ENCODE measurements at places on chromosomes 13 and 19. TPM values are rescaled to one million over a fixed set of nuclear protein-coding genes. Genes with fewer than 3 reads are reported as not detected.

GRCh38 chr13:45849408-45849807 is 2.1 kb downstream of the SIAH3 start:
- DNase-seq: no peak

GRCh38 chr19:32339988-32340874 is 5.2 kb upstream of the ZNF507 start:
- no peak for DNase-seq

DNA sequence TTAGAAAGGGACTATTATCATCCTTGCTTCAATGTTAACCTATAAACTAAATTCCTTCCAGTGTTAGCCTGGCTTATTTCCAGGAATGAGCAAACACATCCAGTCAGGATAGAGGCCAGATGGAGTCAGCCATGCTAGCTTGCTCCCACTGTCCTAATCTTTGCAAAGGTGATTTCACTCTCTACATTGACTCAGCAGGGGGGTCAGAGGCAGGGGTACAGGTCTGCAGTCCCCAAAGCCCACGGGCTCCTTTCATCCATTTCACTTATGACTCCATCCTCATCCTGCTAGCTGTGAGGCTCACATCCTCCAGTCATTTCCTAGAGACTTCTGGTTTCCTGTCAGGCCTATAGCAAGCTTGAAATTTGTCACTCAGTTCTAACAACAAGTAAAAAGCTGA is 63.4 kb upstream of the CEACAM8 start:
- DNase-seq: no peak

DNA sequence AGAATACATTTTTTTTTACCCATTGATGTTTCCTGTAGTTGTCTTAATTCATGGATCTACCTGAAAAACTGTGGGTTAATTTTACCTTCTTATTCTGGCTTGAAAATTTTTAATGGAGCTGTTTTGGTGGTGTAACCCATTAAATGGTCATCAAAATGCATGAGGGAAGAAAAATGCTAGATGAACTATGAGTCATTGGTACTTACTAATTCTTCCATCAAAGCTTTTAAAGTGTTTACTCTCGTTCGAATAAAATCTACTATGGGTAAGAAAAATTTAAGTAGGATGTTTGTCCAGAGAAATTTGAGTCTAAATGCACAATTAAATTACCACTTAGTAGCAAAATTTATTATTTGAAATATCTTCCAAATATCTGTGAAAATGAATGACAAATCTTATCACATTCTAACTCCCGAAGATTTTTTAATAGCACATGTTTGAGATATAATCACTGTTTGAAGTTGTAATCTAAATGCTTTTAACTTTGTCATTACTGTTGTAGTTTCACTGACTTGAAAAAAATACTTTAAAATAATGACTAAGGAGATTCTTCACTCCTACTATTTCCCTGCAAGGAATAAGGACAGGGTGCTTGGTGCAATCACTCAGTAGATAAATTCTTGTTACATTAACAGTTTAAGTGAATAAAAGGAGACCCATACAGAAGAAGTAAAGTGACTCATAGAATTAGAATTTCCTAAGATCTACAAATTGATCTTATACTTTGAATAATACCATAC is 437.7 kb downstream of the IRS2 start:
- DNase-seq: no peak

GRCh38 chr19:53659292-53659691 is 27.5 kb downstream of the DPRX start:
- no peak for DNase-seq

DNA sequence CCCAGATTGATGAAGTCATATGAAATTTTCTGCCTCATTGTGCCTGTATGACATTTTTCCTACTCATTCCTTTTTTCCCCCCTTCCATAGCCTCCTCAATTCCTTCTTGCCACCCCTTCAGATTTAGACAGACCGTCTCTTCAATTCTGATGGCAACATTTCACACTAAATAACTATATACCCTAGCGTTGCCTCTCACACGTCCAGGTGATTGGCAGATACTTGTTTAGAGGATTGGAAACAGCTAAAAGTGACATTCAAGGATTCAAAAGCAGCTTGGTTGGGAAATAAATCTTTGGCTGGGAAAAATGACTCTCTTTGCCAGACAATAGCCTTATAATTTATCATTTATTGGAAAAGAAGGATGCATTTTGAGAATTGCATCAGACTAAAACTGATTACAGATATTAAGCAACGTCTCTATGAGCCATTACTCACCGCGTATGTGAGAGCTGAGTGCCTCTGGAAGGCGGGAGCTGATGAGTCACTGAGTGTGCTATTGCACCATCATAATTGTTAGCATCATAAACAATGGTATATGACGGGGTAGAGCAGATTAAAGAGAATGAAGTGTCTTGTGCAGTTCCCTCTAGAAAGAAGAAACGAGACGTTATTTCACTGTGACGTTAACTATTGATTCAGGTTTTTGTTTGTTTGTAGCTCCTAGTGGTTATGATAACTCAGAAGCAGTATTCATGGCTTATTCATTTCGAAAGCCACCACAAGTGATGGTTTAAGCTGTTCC is 61.1 kb upstream of the FAM216B start:
- DNase-seq: no peak

DNA sequence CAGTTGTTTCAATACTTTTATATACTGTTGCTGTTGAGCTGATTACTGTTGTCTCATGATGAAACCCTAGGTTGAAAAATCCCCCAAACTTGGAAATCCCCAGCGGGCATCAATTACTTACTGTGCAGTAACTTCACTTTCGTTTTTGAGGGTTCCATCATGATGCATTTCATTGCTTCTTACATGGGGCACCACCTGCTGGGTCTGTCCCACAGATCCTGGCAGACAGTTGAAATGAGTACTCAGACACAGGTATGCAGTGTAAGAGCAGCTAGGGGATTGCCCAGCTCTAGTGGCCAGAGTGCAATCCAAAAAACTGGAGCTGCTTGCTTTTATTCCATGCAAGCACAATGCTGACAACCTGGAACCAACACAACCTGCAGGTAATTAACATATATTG is 132.5 kb upstream of the ZNF91 start:
- no peak for DNase-seq

DNA sequence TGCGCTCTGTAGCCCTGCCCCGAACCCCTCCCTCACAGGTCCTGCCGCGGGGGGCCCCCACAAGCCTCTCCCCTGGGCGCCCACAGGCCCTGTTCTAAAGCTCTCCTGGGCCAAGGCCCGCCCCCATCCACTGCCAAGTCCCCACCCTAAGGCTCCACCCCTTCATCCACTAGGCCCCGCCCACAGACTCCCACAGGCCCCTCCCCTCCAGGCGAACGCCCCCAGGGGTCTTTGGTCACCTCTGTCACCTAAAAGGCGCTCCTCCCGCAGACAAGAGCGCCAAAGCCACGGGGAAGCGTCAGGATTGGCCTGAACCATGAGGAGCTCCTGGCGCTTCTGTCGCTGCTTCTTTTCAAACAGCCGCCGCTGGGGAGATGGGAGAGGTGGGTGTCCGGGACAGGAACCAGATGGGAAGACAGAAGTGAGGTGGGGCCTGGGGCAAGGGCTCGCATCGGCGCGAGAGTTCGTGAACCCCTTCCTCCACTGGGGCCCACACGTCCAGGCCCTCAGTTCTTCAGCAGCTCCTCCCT is 2.3 kb downstream of the TULP2 start:
- peak; percentile 57 for DNase-seq

GRCh38 chr13:104315606-104316005 is 1249.4 kb upstream of the SLC10A2 start:
- no peak for DNase-seq

DNA sequence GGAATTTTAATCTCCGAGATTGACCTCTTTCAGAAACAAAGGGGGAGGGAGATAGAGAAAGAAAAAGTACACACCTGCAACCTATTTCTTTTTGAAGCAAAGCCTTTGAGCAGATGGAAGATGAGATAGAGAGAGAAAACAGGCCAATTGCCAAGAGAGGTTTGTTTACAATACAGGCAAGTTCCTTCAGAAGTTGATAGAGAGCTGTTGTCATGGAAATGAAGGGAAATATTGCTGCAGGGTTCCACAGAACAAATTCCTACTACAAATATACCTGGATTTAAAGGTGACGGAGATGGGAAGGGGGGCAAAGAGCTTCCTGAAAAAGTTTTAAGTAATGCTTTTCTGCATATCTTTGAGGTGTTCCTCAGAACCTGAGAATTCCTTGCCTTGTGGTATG is 388.4 kb downstream of the NDFIP2 start:
- DNase-seq: no peak

DNA sequence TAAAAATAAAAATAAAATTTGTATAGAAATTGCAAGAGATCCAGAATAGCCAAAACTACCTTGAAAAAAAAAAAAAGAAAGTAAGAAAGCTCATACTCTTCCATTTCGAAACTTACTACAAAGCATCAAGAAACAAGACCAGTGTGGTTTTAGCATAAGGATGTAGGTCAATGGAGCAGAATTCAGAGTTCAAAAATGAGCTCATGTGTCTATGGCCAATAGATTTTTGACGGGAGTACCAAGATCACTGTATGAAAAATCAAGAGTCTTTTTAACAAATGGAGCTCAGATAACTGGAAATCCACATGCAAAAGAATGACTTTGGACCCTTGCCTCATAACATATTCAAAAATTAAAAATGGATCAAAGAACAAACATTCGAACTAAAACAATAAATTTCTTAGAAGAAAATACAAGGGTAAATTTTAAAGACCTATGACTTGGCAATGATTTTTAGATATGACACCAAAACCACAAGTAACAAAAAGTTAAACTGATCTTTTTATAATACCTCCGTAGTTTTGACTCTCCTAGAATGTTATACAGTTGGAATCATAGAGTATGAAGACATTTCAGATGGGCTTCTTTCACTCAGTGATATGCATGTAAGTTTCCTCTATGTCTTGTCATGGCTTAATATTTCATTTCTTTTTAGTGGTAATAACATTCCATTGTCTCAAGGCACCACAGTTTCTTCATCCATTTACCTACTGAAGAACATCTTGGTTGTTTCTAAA is 43.2 kb downstream of the KLF12 start:
- DNase-seq: no peak

DNA sequence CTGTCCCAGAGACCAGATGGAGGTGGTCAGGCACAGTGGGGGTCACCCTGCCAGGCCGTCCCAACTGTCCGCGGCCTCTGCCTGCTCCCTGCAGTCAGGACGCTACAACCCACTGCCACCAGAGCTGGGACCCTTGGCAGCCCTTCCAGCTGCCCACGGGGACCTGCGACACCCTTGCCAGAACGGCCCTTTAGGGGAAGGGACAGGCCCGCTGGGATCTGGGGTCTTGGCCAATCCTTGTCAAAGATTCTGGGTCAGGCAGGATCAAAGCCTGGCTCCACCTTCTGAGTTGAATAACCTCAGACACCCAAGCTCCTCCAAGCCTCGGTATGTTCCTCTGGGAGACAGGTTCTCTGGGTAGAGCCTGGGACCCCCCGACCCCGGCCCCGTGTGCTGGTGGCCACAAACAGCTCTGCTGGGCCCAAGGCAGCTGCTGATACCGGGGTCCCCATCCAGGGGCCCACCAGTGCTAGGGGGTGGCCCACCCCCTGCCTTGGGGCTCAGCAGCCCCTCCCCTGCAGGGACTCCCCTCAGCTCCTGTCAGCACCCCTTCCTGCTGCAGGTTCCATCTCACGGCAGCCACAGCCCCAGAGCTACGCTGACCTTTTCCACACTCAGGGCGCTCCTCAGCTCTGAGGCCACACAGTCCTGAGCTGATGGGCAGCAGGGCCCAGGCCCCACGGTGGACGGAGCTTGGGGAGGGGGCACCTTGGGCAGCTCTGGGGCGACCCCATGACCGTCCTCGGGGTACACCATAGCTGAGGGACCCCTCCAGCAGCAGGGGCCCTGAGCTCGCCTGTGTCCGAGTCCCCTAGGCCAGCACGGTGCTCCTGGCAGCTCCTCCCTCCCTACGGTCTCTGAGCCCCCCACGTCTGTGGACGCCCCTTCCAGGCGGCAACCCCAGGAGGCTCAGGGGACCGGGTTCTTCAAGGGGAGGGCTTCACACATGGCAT is 18.4 kb downstream of the SBNO2 start:
- no peak for DNase-seq

DNA sequence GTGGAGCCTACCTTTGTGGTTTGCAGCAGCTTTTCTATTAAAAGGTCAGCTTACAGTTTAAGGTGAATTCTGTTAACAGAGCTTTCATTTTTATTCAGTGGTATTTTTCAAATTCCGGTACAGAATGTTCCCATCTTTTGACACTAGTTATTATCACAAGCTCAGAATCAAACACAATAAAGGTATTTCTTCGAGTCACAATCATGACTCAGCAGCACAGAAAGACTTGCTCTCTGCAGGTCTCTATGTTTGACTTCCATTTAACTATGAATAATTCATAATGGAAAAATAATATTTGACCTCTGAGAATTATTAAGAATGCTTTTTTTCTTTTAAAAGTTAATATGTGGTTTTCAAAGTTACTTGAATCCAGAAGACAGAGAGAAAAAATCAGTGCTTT is 28.2 kb downstream of the DACH1 start:
- DNase-seq: no peak

DNA sequence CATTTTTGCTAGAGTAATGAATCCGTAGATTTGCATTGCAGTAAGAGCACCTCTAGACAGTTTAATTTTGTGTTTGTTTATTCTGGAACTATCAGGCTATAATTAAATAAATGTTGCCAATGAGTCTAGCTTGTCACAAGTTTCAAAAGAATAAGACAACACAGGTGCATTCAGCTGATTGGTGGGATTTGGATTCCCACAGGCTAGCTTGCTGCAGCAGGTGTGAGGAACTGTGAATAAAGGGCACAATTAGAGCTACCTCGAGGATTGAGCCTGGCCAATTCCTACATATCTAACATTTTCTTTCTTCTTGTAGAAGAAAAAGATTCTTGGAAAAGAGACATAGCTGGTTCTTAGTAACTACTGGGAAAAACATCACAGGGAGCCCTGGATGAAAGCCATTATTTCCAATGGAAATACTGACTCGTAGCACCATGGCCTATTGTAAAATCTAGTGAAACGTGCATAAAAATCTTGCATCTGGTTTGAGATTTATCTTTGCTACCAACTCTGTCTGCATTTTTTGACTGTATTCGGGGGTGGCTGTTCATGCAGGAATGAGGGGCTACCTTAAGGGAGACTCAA is 360.9 kb downstream of the FGF9 start:
- peak; percentile 90 for DNase-seq

GRCh38 chr13:109374609-109375200 is 411.7 kb downstream of the IRS2 start:
- no peak for DNase-seq

TINCR gene
- 0.15 TPM for polyA plus RNA-seq

MCF2L gene
- polyA plus RNA-seq: 18.2 TPM

CCL25 gene
- 0.21 TPM for polyA plus RNA-seq

OR10H4 gene
- not detected for polyA plus RNA-seq

RASAL3 gene
- polyA plus RNA-seq: 1.8 TPM

PSG11 gene
- polyA plus RNA-seq: 1.4 TPM

TMEM238 gene
- polyA plus RNA-seq: 0.12 TPM

SEMA6B gene
- 35.5 TPM for polyA plus RNA-seq

NBEA gene
- 13.3 TPM for polyA plus RNA-seq

ZNF99 gene
- polyA plus RNA-seq: 0.37 TPM
